ENCODE measurements at places on chromosomes 13 and 19.

DNA sequence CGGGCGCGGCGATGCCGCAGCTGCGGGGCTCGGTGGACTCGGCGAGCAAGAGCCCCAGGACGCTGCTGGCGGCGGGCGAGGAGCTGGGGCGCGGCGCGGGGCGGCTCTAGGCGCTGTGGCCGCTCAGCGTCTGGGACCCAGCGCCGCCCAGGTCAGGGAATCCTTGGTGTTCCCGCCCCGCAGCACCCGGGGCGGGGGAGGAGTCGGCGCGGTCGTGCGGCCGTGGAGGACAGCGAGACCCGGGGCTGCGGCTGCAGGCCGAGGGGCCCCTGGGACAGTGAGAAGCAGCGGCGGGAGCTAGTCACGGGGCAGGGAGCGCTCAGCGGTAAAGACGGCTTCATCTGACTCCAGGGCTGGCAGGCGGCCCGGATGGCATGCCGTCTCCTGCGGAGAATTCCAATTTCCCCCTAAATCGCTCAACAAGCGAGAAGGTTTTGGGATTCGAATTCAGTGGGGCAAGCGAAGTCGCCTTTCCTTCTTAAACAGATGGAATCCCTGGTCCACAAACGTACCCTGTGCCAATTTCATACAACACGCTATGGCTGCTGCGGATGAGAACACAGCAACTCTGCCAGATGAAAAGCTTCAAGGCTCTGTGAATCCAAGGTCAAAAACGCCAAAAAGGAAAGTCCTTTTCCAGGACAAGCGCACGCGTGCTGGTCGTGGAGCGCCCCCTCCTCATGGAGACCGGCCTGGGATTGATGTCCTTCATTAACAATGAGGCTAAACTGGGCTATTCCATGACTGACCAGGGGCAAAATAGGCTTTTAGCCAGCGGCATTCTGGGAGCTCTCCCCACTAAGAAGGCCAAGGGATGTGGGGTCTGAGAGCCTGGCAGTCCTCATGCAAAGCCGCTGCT is 4.2 kb upstream of the ZSCAN4 start:
- DNase-seq: no peak

DNA sequence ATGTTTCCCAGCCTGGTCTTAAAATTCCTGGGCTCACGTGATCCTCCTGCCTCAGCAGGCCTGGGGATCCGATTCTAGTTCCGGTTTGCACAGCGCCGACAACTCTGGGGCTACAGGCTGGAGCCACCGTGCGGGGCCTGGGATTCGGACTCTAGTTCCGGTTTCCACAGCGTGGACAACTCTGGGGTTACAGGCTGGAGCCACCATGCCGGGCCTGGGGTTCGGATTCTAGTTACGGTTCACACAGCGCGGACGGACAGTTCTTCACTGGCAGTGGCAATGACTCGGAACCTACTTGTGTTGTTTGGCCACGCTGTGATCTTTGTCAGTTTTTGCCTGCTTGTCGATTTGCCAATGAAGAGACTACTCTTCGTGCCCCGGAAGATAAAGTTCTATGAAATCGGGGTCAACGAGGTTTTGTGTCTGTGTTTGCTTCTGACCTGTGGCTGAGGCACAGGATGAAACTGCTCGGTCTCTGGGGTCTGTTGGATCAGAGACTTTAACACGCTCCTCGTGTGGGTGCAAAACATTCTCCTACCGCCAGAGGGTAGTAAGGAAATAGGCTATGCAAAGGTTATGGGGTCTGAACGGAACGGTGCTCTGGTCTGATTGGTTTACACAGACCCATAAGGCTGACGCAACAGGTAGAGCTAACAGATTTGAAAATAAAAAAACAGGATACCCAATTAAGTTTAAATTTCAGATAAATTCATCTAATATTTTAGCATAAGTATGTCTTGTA is 12.1 kb upstream of the ZSCAN1 start:
- peak; percentile 60 for DNase-seq

DNA sequence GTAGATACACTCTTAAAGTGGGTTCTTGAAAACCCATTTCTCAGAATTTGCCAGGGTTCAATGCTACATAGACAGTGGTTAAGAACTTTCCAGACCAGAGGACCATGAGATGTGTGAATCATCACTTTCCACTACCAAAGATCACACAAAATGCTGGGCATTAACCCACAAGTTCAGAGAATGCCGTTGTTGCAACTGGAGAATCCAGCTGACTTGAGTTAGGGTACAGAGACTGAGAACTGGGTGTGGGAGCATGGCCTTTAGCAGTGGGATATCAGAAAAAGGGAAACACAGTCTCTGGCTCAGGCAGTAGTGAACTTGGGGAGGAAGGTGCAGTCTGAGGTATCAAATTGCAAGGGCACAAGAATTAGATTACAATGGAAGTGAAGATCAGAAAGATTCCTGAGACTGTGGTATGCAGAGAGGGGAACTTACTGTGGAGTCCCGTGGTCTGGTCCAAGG is 51.5 kb upstream of the WDFY2 start:
- DNase-seq: no peak

DNA sequence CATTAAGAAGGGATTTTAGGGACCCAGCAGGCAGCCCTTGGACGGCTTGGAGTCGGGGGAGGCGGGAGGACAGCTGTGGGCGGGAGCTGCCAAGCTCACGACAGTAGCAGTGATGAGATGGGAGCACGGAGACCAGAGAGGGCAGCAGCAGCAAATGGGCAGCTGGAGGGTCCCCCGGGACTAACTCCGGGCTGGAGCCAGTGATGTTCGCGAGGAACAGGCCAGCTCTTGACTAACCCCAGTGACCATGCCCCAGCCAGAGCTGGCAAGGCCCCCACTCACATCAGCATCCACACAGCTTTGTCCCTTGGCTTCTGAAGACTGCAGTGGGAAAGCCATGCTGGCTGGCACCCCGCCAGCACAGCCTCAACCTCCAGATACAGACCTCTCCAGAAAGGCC is 81.9 kb downstream of the RAB20 start:
- DNase-seq: no peak

GRCh38 chr13:46553521-46553885 is 533 bp downstream of the LRCH1 start:
- no peak for DNase-seq

GRCh38 chr13:112859817-112860190 is 109.2 kb upstream of the MCF2L start:
- no peak for DNase-seq

DNA sequence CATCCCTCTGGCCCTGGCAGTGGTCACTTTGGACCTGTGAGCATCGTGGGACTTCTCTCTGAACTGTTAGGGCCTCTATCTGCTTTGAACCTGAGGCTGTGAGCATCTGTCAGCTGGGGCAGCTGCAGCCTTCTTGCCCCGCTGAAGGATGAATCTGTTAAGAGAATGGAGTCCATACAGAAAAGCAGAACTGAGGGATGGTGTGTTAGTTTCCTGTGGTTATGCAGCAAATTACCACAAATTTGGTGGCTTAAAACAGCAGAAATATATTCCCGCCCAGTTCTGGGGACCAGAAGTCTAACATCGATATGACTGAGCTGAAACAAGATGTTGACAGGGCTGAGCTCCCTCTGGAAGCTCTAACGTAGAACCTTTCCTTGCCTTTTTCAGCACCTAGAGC is 1.6 kb upstream of the ZNF497 start:
- DNase-seq: no peak

DNA sequence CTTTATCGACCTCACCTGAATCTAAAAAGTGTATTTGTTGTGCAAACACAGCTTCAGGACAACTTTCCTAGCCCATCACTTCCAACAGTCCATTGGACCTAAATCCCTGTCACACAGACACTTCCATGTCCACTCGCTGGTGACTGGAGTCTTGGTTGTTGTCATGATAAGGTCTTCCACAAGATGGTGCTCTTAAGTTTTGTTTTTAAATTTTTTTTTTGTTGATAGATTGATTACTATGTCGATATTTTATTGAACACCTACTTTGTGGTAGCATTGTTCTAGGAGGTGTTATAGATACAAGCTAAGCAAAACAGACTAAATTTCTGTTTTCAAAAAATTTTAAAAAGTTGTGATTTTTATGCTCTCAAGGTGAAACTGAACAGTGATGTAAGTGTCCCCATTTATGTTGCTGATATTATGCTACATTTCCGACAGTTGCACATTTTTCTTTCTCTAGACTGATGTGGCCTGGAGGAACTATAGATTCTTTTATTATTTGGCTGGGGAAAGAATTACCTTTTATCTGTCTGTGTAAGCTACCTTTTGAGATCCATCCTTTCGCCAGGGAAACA is 8.1 kb upstream of the ERICH6B start:
- peak; percentile 5 for DNase-seq

DNA sequence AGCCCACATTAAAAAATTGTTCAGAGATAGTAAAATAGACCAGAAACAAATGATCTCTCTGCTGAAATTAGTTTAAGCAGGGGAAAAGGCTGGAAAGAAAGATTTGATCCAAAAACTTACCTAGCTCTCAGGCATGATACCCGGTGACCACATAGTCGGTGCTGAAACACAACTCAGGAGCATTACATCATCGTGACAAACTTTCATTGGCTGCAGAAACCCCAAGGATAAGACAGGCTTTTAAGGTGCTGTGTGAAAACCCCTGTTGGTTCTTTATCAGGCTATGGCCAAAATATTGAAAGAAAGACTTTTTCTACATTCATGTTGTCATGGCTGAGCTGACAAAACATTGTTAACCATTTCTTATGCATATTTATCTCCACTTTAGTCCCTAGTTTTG is 171.7 kb upstream of the KLF12 start:
- no peak for DNase-seq

DNA sequence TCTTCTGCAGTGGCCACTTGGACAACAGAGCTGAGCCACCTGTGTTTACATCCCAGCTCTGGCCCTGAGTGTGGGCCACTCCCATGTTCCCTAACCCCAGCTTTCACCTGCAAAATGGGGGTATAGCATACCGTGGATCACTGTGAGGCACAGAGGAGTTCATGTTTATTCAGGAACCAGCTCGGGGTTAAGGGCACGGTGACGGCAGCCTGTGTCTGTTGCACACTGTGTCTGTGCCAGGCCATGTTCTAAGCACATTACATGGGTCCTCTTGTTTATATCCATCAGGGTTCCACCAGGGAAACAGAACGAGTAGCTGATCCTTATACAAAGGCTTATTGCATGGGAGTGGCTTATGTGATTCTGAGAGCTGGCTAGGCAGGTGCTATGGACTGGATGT is 14.0 kb upstream of the IGLON5 start:
- DNase-seq: no peak

DNA sequence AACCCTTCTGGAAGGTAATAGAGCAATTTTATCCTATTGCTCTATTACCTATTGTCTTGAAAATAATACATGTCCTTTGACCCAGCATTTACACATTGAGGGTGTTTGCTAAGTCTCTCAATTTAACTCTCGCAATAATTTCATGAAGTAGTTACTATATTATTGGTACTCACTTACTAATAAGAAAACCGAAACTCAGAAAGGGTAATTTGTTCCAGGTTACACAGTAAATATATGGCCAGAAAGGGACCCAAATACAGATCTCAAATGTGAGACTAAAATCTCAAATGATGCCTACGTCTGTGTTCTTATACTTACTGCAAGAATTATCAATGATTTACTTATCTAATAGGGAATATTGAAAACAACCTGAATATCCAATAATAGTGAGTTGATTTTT is 29.7 kb upstream of the FAM216B start:
- DNase-seq: no peak

- no peak for DNase-seq
Observed at GRCh38 chr19:45767410-45767880, 1.6 kb downstream of the SIX5 start.

GRCh38 chr19:19026299-19026971 is 6.9 kb downstream of the SUGP2 start:
- no peak for DNase-seq

GRCh38 chr13:103157434-103158145 is 91.4 kb upstream of the SLC10A2 start:
- no peak for DNase-seq

DNA sequence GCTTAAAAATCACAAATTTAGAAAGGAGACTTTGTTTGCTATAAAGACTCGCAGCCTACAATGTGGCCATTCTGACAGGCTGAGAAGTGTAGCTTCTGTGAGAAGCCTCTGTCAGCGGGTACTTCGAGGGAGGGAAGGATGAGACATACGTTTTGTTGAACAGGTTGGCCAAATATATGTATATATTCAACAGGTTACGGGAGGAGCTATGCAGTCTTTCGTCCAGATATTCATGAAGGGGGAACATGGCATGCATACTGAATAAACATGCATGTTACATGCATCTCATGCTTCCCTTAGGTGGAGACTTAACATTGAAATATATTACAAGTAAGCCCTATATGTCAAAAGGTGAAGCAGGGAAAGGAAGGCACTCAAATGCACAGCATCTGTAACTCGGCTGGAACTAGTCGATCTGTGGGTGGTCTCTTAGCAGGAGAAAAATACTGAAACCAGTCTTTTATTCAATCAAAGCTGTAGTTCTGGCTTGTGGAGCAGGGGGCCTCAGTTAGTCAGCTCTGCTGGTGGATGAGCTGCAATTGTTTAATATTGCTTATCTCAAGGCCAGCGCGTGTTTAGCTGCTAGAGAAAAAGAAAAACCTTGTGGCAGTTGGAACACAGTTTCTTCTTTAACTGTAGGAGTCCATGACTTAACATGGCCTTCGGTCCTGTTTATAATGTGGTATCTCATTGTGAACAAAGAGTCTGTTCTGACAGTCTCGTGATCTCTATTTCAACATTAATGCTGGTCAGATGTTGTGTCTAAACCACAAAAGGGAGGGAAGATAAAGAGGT is 94.3 kb downstream of the FAM216B start:
- no peak for DNase-seq

DNA sequence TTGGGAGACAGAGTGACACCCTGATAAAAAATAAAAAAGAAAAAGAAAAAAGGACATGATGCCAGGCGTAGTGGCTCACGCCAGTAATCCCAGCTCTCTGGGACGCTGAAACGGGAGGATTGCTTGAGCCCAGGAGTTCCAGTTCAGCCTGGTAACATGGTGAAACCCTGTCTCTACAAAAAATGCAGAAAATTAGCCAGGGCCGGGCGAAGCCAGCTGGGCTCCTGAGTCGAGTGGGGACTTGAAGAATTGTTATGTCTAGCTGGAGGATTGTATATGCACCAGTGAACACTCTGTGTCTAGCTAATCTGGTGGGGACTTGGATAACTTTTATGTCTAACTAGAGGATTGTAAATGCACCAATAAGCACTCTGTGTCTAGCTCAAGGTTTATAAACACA is 32.3 kb downstream of the TMPRSS9 start:
- no peak for DNase-seq
